Hematopoietic multipotent progenitor cell treated with erythropoietin and hydrocortisone succinate and interleukin-3 and kit ligand, for 8 days (in vitro differentiated cells): ENCODE measurements at places on chromosomes 4 and X.

DNA sequence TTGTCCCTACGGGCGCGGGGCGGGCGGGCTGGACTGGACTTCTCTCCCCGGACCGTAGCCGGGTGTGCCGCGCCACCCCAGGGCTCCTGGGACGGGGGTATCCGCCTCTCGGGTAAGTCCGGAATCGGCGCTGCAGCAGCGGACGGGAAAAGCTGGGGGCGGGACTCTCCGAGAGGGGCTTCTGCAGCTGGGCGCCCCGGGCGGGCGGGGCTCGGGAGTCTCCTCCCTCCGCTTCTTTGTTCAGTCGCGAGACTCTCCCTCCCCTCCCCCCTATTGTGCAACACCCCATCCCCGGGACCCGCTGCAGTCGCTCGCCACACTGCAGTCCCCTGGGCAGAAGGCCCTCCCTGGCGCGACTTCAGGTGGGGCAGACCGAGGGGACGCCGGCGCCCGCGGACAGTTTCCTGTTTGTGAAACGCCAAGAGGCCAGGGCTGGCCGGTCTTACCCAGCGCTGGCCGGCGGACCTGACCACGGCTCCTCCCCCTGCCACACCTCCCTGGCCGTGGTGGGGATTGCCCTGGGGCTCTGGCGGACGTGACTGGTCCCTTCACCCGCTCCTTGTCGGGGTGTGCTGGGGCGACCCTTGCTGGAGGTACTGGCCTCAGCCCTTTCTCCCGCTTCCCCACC, 966 bp downstream of the CCNG2 start:
- peak; percentile 47 for DNase-seq

- no peak for DNase-seq
Measured at GRCh38 chrX:24493740-24494581, 28.9 kb downstream of the PDK3 start.

DNA sequence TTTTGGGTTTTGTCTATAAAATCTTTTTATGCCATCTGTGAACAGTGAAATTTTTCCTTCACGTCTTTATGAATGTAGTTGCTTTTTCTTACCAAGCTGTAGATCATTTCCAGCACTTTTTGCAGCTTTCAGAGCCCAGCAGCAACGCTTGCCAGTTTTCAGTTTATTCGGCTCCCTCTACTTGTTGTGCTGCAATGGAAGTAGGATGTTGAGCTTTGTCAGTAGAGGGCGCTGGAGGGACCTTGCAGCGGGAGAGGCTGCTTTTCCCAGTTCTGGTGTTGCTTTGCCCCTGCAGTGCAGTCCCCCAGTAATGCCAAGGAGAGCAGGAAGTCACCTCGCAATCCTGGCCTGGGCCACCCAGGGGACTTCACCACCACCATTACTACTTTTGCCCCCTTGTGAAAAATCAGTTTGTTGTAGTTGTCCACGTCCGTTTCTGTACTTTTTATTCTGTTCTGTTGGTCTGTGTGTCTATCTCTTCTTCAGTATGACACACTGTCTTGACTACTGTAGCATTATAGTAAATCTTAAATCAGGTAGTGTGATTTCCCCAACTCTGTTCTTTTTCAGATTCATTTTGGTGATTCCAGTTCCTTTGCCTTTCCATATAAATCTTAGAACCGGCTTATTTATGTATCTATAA, 21.8 kb downstream of the CMC4 start:
- peak; percentile 62 for DNase-seq

DNA sequence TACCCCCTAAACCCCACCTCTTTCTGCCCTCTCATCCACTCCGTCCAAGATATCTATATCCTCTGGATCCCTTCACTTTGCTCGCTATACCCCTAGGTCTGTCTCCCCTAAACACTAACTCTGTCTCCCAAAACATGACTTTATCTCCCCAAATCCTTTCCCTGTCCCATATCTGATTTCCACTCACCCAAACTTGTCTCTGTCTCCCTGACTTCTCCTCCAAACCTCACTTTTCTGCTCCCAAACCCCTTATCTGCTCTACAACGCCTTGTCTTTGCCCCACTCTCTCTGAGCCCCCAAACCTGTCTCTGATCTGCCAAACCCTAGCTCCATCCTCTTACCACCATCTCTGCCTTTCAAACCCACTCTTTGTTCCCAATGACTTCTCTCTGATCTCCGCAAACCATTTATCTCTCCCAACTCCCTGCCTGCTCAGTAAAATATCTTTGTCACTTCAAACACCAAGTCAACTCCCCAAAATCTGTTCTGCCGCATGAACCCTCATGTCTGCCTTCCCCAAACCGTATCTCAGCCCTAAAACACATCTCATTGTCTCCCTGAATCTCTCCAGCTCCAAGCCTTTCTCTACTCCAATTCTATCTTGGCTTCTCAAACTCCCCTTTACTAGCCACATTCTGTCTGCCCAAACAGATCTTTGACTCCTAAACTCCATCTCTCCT, 575 bp downstream of the GATA1 start:
- no peak for DNase-seq

DNA sequence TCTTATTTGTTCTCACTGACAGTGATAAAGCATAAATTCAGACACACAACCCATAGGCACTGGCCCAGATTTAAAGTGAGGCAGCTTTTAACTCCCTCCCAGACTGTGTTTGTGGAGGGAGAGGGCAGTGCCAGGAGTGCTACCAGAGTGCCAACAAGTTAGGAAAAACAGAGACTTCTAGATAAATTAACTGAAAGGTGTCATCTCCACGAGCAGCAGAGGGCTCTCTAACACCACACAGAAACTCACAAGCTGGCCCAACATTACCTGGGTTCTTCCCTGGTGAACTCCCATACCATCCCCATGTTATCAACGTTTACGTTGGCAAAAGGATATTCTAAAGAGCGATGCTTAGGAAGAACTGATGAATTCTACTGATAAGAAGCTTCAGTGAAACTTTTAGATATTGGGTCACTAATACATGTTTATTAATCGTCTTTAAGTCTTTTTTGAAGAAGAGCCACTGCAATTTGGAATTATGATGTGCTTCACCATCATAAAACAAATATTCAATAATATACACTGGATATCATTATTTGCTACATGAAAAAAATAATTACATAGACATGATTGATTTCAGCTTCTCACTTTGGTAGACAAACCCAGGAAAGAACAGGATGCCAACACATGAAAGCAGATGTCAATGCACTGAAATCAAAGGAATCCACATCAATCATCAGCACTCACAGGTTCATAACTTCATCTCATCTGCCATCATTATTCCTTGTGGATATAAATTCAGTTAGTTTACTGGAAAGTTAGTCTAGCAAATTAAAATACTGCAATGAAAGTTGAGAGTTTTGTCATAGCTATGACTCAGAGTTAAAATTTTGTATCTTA, 121.2 kb upstream of the NAP1L5 start:
- peak; percentile 65 for DNase-seq

DNA sequence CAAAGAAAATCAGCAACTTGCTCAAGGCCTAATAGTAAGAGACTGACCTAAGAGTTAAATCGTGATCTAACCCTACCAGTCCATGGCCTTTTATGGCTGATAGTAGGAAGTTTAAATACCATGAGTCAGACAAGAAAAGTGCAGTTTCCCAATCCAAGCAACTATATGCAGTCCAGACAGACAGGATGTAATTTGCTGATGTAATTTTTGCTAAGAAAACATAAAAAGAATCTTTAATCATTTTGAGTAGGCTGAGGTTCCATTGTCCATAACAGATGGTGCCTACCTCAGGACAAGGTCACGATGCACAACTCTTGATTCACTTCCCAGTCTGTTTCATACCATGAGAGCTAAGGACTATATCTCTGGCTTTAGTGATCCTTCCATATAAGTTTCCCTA, 317.5 kb upstream of the GRIA3 start:
- no peak for DNase-seq

DNA sequence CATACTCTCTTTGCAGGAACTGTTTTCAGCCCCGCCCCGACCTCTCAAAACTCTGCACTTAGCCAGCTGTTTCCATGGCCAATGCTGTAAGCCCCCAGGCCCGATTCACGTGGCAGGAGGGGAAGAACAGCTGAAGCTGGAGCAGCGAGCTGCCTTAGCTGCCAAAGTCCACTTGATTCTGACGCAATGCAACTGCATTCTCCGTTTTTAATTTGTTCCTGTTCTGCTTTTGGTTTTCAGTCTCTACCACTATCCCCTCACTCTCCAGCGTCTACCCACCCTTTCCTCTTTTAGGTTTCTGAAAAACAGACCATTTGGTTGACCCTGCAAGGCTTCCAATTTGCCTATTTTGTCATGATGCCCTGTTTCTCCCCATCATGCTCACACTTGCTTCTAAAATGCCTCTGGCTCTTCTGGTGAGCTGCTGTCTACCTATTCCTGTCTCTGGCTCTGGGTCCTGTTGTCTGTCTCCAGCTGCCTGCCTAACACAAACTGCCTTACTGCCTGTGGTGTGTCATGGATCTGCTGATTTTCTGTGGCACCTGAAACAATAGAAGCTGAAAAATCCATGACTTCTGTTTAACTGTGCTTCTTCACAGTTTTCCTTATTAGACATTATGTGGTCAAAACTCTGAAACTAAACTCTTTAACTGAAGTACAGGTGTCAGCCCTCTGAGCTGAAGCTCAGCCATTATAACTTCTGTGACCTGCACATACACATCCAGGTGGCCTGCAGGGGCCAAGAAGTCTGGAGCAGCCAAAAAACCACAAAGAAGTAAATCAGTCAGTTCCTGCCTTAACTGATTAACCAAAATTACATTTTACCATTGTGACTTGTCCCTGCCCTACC, 160.5 kb upstream of the AGTR2 start:
- no peak for DNase-seq

GRCh38 chr4:75053352-75053751, 120.4 kb downstream of the PARM1 start:
- DNase-seq = no peak

GRCh38 chr4:188619456-188620149, 480.4 kb downstream of the TRIML1 start:
- no peak for DNase-seq
